ENCODE measurements at places on chromosomes 1 and 21. TPM values are rescaled to one million over a fixed set of nuclear protein-coding genes. Genes with fewer than 3 reads are reported as not detected.

DNA sequence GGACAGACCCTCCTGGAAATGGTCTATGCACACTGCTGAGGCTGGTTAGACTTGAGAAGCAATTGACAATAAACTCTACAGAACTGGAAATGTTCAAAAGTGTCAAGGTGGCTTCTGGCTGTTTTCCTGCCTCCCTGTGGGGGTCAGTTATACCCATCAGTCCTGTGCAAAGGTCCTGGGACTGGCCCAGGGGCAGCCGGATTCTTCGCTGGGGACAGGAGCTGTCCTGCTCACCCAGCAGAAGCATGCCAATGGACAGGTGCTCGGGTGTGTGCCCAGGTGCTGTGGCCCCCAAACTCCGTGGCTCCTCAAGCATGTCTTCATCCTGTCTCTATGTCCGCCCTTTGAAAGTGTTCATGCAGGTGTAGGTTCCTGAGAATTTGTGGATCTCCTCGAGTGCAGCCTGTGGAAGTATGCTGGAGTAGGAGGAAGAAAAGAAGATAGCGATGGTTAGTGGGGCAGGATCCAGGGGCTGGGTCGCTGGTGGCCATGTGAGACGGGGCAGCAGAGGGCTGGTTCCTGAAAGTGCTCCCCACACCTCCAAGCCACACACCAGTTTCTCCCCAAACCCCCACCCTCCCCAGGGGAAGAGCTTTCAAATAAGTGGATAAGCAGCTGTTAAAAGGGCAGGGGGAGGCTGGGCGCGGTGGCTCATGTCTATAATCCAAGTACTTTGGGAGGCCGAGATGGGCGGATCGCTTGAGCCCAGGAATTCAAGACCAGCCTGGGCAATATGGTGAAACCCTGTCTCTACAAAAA is 49.8 kb downstream of the DHRS3 start:
- no peak for DNase-seq

- DNase-seq: no peak
These were observed 122.8 kb downstream of the LBR start for GRCh38 chr1:225304996-225305395.

DNA sequence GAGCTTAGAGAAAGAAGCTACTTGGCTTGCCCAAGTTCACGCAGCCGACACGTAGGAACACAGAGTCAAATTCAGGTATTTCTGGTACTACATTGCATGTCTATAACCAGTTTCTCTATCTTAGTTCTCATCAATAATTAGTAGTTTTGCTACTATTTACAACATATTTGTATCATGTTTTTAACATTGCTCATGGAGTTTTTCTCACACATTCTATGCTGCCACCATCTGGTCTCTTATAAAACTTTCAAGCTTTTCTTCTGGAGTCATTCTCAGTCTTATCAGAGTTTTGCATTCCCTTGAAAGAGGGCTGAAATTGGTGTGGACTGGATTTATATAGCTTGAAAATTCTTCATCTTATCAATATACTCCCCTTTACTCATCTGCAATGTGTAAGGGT is 118.8 kb upstream of the PALMD start:
- DNase-seq: no peak

- no peak for DNase-seq
These were observed 115.0 kb downstream of the SYF2 start for GRCh38 chr1:25117233-25117823.

- DNase-seq: no peak
These were observed 140.5 kb upstream of the MAP1LC3C start for GRCh38 chr1:242139442-242139841.

- no peak for DNase-seq
These were observed 41.7 kb downstream of the LRP8 start for GRCh38 chr1:53285969-53286760.

- no peak for DNase-seq
These were observed 38.0 kb downstream of the NUAK2 start for GRCh38 chr1:205283270-205284147.

DNA sequence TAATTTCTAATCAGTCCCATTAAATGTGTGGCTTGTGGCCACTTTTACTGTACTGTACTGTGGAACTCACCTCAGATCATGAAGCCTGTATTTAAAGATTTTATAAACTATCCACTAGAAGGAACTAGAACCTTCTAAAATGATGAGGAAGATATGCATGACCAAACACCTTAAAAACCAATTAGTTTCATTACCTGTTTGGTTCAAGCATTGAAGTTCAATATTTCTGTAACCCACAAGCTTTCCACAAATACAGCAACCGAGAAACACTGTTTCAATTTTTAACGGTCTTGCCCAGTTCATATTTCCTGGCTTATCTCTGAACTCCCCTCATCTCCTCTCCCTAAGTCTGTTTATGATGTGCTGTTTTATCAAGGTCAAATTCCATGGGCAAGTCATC is 264.3 kb upstream of the PLD5 start:
- DNase-seq: no peak

TARS2 gene
- 14.4 TPM for total RNA-seq

PKNOX1 gene
- total RNA-seq: 20.9 TPM

PDE4B gene
- 53.2 TPM for total RNA-seq

WNT9A gene
- 4.9 TPM for total RNA-seq

RNF186 gene
- total RNA-seq: not detected

DDR2 gene
- 41.5 TPM for total RNA-seq

Measured in pulmonary artery endothelial cell (primary cell).